AG20443 (cell line): ENCODE measurements at places on chromosomes 7 and 10.

- DNase-seq: no peak
Measured at GRCh38 chr7:32639122-32639521, 143.8 kb downstream of the AVL9 start.

DNA sequence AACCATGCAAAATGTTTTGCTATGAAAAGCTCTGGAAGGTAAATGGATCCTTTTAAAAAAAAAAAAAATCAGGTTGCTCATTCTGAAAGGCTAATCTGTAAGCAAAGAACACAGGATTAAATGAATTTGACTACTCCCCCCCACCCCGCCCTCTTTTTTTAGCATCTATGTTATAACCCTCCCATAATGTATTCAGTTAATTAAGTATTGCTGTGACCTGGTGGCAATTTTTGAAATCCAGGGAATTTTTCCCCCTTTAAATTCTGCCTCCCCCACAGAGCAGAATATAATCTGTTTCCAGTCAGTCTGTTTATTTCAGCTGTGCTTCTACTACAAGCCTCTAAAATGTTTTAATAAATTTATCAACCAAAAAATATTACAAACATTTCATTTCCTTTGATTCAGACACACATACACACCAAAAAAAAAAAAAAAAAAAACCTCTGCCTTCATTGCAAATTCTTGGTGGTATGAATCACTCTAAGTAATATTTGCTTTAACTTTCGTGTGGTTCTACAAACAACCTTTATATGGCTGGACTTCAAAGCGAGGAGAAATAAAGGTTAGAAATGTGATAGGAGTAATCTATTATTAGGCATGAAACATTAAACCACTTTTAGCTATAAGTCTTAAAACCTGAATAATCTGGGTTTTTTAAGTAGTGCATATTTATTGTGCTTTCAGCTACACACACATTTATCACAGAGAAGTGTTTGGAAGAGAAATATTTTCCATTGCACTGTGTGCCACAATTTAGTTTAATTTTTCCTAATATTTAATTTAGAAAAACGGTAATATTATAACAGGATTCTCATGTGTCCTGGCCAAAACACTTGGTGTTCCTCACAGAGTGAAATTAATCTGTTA, 64.4 kb upstream of the ARID5B start:
- DNase-seq: peak; percentile 40

- DNase-seq: peak; percentile 98
Measured at GRCh38 chr10:130190055-130190736, 54.0 kb downstream of the GLRX3 start.

DNA sequence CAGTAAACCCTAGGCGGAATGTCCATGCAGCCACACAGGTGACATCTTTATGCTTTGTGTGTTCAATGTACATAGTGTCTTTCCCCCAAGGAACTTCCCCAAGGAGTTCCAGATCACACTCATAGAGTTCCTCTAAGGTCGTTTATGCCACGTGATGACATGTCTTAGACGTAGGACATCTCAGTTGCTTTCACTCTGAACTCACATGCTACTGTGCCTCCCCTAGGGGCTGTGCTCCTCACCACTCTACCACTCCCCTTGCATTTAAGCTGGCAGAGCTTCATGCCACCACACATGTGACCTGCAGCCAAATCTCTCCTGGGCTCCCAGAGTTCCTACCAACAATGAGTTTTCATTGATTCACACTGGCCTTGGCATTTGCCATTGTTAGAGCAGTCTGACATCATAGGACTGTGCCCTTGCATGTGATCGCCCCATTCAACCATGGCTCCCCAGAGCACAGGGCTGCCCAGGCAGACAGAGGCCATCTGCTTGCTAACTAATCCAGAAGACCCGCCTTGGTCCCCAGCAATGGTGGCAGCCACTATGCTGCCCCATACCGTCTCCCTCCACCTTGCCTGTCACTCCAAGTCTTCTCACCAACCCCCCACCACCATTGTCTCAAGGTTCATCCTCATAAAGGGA, 95.3 kb upstream of the MACROH2A2 start:
- no peak for DNase-seq

GRCh38 chr7:12584930-12585329, 14.4 kb downstream of the SCIN start:
- peak; percentile 35 for DNase-seq

GRCh38 chr10:84177541-84178141, 4.0 kb downstream of the GPR15LG start:
- no peak for DNase-seq

GRCh38 chr10:70917635-70918034, 29.3 kb upstream of the PCBD1 start:
- DNase-seq: no peak
